DMS53 (cell line): ENCODE measurements at places on chromosomes 6 and 20.

- peak; percentile 84 for DNase-seq
These were observed 160.1 kb upstream of the BEND3 start for GRCh38 chr6:107275330-107275865.

DNA sequence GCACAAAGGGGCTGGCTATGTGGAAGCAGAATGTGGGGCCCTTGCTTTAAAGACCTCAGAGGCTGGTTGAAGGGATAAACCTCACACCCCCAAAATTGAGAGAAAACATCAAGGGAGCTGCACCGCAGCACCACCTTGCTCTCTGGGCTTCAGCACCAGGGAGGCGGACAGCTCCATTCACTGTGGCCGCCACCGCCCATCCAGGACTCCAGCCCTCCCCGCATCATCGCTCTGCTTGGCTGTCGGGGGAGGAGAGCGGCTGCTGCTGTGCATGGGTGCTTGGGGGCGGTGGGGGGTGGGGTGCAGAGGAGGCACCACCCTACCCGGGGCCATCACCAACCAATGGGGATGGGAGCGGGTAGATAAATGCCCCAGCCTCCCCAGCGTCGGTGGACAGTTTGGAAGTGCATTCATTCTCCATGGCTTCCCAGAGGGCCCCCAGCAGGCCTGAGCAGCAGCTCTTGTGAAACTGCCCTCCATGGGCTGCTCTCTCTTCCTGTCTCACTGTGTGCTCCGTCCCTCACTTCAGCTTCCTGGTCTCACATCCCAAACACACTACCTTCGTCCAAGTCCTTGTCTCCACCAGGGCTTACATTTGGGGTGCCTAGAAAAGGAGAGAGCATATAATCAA, 75.7 kb upstream of the BHLHE23 start:
- peak; percentile 19 for DNase-seq

DNA sequence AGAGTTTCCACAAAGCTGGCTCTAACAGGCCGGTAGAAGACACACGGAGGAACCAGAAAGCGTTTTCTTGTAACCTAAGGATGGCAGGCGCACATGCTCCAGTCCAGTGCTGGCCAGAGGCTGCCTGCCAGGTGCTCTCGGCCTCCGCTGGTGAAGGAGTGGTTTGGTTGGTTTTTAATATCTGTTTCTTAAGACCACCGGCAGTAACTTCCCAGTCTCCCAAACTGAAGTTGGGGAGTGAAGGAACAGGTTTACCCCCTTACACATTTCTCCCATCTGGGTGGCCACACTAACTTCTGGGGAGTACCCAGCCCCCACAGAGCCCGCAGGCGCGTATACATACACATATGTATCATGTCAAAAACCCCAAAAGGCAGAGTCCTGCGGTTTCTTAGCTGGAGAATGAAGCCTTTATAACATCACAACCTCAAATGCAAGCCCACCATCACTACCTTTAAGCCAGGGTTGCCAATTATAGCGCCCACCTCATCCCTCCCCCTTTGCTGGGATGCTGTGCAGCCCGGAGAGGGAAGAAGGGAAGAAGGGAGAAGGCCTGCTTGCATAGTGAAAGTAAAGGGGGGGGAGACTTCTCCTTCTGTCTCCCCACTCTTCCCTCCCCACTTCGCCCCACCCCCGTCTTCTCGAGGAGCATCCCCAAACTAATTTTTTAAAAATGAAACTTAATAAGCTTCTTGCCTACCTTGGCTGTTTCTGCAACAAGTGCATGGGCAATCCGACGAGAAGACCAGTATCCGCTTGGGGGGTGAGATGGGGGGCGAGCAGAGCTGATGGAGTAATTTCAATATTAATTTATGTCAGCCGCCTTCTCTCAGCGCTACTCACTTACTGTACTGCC, 1.0 kb downstream of the TRERF1 start:
- peak; percentile 28 for DNase-seq

- peak; percentile 50 for DNase-seq
These were observed 111.0 kb downstream of the RCAN2 start for GRCh38 chr6:46380152-46380807.

DNA sequence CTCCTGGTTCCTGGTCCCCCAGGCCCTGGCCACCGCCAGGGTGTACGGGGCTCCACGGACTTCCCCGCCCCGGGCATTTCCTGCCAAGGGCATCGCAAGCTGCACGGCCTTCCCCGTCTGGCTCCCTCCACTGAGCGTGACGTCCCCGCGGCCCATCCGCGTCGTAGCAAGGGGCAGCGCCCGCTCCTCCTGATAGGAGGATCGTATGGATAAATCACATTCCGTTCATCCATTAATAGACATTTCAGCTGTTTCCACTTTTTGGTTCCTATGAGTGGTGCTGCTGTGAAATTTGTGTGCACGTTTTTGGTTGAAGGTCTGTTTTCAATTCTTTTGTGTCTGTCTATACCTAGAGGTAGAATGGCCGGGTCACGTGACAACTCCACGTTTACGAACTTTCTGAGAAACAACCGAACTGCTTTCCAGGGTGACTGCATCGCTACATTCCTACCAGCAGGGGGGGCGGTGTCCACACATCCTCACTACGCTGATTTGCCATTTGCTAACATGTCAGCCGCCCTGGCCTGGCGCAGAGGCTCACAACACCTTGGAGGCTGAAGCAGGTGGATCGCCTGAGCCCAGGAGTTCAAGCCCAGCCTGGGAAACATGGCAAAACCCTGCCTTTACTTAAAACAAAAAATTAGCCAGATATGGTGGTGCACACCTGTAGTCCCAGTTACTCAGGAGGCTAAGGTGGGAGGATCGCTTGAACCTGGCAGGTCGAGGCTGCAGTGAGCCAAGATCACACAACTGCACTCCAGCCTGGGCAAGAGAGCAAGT, 37.7 kb downstream of the KCNQ2 start:
- peak; percentile 59 for DNase-seq

DNA sequence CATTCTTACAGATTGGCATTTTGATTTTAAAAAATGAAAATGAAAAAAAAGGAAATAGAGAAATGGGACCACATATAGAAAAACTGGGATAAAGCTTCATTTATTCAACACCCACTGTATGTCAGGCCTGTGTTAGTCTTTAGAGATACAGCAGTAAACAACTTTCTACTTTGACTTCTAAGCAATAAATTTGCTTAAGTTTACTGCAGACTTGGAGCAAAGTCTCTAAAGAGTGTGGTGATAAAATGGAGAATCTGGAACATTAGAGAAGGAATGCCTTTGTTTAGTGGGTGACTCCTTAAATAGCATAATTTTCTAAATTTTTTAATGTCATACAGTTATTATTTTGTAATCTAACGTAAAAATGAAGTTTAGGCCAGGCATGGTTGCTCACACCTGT, 80.7 kb upstream of the CNKSR3 start:
- peak; percentile 39 for DNase-seq

- DNase-seq: no peak
These were observed 15.6 kb downstream of the SLC13A3 start for GRCh38 chr20:46635514-46636136.

DNA sequence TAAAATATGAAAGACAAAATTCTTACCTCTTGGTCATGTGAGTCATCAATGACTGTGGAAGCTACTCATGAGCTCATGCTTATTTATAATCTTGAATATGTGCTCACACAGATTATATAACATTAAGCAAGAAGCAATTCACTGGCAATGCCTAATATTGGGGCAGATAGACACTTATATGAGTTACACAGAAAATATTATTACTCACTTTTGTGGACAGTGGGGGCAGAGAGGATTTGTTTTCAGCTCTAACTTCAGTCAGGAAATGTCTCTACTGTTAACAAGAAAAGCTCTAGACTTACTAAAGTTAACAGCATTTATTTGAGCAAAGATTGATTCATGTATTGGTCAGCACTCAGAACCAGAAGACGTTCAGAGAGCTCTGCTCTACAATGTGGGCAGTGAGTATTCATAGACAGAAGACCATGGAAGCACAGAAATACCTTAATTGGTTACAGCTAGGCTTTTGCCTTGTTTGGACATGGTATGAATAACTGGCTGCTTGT, 85.8 kb upstream of the AHI1 start:
- no peak for DNase-seq

GRCh38 chr20:62427172-62428001, at the start of gene RBBP8NL:
TSS of gene RBBP8NL (minus strand) at chr20:62427539. CDS start at chr20:62419647, 7,892 bp downstream.
- peak; percentile 98 for DNase-seq

DNA sequence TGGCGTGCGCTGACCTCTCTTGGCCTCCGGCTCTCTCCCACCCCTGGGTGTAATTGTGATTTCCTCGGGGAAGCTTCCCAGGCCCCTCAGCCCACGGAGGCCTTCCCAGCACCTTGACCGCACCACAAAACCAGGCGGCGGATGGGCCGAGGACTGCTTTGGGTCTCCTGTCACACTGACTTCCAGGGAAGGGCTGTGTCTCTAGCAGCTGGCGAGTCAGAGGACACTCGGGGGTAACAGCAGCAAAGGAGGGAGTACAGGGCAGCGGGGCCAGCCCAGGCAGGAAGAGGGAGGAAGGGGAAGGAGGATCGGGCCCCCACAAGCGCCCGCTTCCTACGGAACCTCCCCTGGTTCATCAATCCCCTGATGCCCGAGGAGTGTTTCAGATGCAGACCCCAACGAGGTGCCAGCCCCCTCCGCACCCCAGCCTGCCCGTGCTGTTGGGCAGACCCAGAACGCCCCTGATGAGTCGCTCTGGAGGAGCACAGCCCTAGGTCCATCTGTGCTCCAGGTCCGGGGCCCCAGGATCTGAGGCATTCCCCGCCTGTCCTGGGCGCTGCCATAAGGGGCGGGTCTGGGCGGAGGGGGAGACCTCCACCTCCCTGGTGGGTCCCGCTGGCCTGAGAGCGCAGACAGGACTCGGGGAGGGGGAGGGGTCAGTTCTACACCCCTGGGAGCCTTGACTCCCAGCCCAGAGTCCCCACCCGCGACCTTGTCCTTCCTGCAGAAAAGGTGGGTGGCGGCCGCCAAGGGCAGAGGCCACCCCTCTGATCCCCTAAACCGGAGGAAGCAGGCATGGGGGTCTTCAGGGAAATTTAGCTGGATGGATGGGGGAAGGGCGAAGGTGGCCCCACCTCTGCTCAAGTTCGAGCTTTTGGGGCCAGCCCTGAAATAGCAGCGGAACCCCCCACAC, 956 bp downstream of the CHRNA4 start:
- no peak for DNase-seq

- no peak for DNase-seq
These were observed 4.0 kb upstream of the ZNF217 start for GRCh38 chr20:53597521-53598120.
